ENCODE measurements at places on chromosomes 6 and 20.

DNA sequence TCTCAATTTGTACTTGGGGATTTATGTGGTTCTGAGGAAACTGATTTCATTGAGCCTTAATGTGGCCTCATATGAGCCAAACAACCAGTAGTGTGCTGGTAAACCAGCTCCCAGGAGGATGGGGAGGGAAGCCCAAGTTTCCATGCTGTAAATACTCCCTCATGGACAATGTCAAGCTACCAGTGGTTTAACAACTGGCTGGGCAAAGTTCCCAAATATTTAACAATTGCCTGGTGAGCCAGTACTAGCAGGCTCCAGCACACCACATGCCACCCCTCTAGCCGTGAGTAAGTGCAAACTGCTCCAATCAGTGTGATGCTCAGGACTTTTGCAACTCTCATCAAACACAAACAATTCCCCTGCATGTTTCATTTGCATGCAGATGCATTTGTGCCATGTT is 19.2 kb upstream of the CDKN1A start:
- no peak for DNase-seq

GRCh38 chr6:158839796-158840195 is 20.6 kb upstream of the EZR start:
- DNase-seq = no peak

DNA sequence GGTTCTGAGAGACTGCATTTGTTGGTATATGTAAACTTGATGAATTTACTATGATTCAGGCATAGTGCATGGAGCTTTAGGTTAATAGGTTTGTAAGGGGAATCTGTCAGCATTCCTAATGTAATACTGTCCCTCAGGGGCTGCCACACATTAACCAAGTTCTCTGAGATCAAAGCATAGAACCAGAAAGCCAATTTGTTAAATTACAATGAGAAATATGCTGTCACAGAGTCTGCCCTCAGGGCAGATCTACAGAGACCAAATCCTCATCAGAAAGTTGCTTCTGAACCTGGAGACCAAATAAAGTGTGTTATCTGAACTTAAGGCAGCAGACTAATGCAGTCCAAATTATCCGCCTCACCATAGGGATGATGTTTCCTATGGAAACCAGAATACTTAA is 250.8 kb upstream of the HTR1E start:
- no peak for DNase-seq

GRCh38 chr20:62135573-62136266 is 7.5 kb downstream of the PSMA7 start:
- DNase-seq = no peak

GRCh38 chr6:104702126-104702841 is 157.4 kb downstream of the HACE1 start:
- DNase-seq = no peak

- DNase-seq = no peak
These were observed 129.5 kb downstream of the CRYBG1 start for GRCh38 chr6:106490030-106490429.

DNA sequence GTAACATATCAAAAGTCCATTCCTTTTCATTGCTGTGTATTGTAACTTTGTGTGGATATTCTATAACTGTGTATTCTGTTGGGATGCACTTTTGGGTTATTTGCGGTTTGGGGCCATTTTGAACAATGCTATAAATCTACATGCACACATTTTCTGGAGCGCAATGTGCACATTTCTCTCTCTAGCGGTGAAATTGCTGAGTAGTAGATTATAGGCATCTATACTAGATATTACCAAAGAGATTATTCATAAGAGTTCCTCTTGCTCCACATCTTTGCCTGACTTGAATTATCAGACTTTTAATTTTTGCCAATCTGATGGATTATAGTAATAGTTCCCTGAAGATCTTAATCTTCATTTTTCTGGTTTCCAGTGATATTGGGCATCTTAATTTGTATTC is 18.3 kb upstream of the FRK start:
- DNase-seq = no peak

GRCh38 chr20:44993343-44993742 is 27.0 kb downstream of the STK4 start:
- DNase-seq = no peak

- DNase-seq = no peak
These were observed 98.0 kb upstream of the CITED2 start for GRCh38 chr6:139472351-139473015.

- no peak for DNase-seq
These were observed 371.9 kb upstream of the ID4 start for GRCh38 chr6:19465256-19465655.

Measured in stimulated activated CD8-positive, alpha-beta memory T cell treated with anti-CD3 and anti-CD28 coated beads, Interleukin-7, amount 100 ng/mL, for 48 hours (primary cell).